Cerebellum (tissue), 4 donors: ENCODE measurements at places on chromosomes 5 and 9. TPM values are rescaled to one million over a fixed set of nuclear protein-coding genes. Genes with fewer than 3 reads are reported as not detected.

GRCh38 chr9:112793213-112793810, 42.8 kb downstream of the SNX30 start:
- no peak for DNase-seq

DNA sequence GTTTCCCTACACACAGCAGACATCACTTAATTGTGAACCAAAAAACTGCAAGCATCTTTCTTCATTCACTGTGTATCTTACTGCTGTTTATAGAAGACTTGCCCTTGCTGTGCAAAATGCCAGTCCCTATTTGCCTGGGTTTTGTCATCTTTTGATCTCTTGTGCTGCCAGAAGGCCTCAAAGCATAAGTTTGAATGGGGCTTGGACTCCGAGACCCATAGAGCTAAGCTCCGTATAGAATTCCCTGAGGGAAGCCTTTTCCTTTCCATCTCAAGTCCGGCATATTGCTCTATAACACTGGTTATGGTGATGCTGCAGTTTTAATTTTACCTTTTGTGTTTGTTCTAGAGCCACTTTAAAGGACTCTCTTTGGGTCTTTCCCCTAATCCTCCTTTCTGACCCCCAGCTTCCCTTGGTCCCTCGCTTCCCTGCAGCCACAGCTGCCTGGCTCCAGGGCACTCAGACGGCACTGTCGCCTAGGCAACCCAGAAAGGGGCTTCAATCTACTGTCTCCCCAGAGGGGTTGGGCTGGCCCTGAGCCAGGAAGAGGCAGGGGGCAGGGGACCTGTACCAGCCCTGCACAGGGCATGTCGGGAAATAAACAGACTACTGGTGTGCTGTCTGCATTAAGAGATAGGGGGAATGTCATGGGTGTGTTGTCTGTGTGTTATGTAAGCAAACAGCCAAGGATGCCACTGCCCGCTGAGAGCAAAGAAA, 73.4 kb upstream of the MELK start:
- DNase-seq, result no peak

- DNase-seq, result no peak
Observed at GRCh38 chr9:133286523-133286922, 11.5 kb upstream of the ABO start.

DNA sequence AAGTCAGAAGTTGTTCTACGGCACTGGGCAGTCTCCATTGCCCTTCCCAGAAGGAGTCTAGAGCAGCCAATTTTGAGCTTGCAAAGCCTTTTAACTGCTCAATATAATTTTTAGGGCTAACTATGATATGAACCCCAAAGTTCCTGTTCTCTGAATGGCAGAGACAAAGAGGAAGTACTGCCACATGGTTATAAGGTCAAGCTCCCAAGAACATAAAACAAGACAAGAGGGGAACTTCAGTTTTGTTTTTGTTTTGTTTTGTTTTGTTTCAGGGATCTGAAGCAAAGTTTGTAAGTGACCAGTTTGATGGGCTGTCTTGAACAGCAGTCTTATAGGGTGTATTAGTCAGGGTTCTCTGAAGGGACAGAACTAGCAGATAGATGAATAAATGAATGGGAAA, 11.9 kb upstream of the SMC2 start:
- DNase-seq, result no peak

GRCh38 chr5:10567121-10567591, 3.3 kb downstream of the ANKRD33B start:
- no peak for DNase-seq

DNA sequence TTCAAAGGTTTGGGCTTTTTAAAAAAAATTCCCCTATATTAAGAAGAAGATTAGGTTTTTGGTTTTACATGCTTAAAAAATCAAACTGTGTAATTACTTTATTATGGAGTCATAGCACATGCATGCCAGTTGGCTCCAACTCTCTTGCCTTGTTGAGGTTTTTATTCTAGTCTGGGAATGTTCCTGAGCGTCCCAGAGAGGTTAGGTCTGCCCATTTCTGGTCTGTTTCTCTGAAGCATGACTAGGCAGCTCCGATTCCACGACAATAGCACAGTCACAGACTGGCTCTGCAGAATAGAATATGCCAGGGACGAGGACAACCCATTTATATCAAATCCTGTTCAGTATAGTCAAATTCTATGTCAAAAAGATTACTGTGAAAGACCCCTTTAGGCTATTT, 217.0 kb downstream of the PCSK5 start:
- DNase-seq, result peak; percentile 2

DNA sequence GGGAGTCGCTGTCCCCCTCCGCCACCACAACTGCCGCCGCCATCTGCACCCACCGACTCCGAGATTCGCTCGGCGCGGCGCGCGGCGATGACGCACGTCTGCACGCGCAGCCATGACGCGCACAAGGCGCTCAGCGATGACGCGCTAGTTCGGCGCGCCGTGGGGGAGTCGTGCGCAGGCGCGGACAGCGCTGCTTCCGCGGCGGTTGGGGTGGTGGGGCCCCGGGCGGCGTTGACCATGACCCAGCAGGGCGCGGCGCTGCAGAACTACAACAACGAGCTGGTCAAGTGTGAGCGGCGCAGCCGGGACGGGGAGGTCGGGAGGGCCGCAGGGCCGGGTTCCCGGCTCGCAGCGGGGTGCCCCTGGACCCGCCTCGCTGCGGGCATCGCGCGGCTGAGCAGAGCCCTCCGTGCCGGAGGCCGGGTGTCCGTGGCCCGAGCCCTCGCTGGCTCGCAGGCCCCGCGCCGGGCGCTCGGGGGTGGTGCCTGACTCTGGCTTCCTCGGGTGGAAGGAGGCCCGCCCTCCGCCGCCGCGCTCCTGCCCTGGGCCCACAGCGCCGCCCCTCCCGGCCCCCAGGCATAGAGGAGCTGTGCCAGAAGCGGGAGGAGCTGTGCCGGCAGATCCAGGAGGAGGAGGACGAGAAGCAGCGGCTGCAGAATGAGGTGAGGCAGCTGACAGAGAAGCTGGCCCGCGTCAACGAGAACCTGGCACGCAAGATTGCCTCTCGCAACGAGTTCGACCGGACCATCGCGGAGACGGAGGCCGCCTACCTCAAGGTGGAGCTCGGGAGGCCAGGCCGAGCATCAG, at the start of the genes ANAPC2 and SSNA1:
Gene ANAPC2, minus strand, starts transcription at position 71 of the 807 bp plus-strand sequence. Its CDS starts 28 bp downstream, at position 43.
Gene SSNA1, plus strand, starts transcription at position 187 of the 807 bp plus-strand sequence. Its CDS starts 51 bp downstream, at position 238.
- peak; percentile 89 for DNase-seq

DNA sequence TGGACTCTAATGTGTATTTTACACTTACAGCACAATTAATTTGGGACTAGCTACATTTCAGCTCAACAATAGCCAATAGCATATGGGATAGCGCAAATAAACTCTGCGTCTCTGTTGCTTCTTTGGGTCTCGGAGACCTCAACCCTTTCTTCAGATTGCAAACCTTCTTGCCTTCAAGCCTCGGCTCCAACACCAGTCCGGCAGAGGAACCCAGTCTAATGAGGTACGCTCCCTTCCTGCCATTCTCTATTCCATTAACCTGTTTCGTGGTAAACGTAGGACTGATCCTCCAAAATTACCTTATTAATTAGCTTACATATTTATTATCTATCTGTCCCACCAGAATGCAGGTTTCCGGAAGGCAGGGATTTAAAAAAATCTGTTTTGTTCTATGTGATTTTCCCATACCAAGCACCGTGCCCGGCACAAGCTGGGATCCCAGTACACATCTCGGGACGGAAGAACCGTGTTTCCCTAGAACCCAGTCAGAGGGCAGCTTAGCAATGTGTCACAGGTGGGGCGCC, 525 bp upstream of the DAPK1 start:
- no peak for DNase-seq

GRCh38 chr5:169048181-169049125, 252.5 kb downstream of the SLIT3 start:
- DNase-seq, result no peak

- no peak for DNase-seq
Observed at GRCh38 chr5:108003178-108003577, 332.4 kb upstream of the EFNA5 start.

GRCh38 chr5:140303966-140304365, 1.1 kb upstream of the PFDN1 start:
- DNase-seq, result no peak

DNA sequence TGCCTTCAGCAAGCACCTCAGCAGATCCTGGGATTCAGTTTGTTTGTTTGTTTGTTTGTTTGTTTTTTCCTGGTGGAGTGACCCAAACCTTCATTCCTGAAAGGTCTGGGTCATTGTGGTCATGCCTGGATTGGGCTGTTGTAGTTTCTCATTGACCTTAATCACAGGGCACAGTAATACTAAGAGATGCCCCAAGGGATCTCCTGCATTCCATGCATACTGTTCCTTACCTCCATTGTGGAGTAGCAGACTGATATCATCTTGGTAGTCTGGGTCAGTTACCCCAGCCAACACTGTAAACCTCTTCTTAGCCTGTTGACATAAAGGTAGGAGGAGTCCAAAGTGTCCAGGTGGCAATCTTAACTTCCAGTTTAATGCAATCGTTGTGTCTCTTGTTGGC, 1466.7 kb upstream of the CDH9 start:
- no peak for DNase-seq

- DNase-seq, result no peak
Observed at GRCh38 chr9:133979273-133979920, 12.7 kb downstream of the VAV2 start.

GRCh38 chr9:4090491-4090890, 209.4 kb downstream of the GLIS3 start:
- DNase-seq, result no peak

DNA sequence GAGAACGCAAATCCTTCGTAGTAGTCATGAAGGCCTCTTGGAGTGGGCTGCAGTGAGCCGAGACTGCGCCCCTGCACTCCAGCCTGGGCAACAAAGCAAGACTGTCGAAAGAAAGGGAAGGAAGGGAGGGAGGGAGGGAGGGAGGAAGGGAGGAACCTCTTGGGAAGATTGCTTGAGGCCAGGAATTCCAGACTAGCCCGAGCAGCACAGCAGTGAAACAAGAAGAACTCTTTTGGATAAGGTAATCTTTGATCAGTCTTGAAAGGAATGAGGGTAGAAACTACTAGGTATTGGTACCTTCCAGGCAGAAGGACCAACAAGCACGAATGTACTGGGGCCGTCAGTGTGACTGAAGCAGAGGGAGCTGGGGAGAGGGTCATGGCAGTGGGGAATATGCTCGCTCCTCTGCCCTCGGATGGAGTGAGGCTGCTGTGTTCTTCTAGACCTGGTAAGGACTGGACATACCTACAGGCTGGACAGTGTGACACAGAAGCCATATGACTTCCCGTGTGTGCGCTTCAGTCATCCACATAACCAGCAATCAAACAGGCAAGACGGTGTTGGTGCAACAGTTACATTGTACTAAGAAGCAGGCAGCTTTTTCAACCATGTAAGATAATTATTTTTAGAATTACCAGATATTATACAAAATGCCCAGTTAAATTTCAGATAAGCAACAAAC, 45.2 kb downstream of the P4HA2 start:
- DNase-seq, result no peak

DNA sequence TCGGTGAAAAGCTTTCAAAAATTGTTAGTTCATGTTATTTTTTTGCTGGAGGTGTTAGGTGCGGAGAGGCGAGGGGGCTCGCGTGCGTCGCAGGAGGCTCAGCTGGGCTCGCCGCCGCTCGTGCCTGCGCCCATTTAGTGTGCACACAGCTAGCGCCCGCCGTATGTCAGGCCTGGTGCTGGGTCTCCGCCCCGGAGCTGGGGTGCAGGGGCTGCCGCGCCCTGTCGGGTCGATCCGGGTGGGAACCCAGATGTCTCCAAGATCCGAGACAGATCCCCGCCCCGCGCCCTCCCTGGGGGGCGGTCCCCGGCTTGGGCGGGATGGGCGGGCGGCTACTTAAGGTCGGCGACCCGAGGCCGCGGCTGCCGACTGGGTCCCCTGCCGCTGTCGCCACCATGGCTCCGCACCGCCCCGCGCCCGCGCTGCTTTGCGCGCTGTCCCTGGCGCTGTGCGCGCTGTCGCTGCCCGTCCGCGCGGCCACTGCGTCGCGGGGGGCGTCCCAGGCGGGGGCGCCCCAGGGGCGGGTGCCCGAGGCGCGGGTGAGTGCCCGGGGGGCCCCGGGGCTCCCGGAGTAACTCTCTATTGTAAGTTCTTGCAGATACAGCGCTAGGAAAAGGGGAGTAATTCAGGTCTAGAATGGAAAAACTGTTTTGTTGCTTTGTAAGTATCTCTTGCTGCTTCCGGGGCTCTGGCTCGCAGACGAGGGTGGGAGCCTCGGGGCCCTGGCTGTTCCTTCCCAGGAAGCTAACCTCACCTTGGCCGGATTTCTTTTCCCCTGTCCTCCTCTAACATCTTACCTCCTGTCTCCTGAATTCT, 31.7 kb downstream of the GSN start:
- DNase-seq, result no peak

DNA sequence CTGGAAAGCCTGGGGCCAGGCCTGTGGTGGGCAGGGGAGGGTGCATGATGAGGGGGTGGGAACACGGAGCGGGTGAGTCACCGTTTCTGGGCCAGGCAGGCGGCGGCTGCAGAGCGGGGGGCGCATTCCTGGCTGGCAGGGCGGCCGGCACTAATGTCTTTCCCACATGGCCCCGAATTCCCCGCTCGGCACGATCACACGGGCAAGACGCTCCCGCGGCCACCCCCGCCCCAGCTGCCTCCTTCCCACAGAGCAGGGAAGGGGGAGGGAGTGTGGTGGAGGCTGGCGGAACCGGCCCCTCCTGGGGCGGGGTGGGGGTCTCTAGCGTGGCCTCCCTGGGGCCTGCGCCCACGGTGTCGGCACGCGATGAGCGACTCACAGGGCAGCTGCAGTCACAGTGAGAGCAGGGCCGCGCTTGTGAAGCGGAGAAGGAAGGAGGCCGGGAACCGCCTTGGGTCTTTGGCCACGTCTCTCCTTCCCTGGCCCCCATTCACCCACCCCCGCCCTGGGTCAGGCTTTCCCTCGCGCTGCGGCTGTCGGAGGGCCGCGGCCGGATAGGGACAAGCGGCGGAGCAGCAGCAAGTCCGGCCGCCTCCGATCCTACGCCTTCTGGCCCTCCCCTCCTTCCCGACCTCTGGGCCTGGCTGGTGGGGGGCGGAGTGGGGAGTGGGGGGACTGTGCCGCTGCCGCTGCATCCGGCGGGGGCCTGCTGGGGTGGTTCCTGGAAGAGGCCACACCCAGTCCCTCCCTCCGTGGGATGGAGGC, 48.9 kb downstream of the CXXC5 start:
- DNase-seq, result peak; percentile 73

DNA sequence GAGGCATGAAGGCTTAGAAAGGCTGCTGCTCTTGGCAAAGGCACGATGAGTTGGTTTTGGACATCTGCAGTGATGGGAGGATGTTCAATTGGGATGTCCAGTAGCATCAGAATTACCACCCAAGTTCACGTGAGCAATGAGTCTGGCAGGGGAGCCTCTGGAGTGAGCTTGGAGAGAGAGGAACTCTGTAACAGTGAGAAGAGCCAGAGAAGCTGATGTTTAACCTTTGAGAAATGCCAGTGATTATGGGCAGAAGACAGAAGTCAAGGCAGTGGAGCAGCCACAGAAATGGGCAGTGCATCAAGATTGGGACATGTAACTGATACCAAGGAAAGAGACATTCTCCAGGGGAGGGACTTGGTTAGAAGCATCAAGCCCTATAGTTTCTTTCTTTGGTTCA, 39.8 kb downstream of the SEC61B start:
- DNase-seq, result no peak

BSPRY gene
- total RNA-seq, result 0.18 TPM

ANKRD31 gene
- 0.82 TPM for total RNA-seq

RASGRF2 gene
- total RNA-seq, result 3.7 TPM

ORM2 gene
- not detected for total RNA-seq

CDC20B gene
- 0.18 TPM for total RNA-seq

FAXDC2 gene
- 9.4 TPM for total RNA-seq

ADGRV1 gene
- 249 TPM for total RNA-seq

CRHBP gene
- total RNA-seq, result 0.64 TPM
